Right ventricle myocardium inferior (tissue), 1 donor: ENCODE measurements at places on chromosomes 7 and 10. TPM values are rescaled to one million over a fixed set of nuclear protein-coding genes. Genes with fewer than 3 reads are reported as not detected.
A peak's percentile ranks its signal among the peaks of the same experiment; 100 is the strongest.

DNA sequence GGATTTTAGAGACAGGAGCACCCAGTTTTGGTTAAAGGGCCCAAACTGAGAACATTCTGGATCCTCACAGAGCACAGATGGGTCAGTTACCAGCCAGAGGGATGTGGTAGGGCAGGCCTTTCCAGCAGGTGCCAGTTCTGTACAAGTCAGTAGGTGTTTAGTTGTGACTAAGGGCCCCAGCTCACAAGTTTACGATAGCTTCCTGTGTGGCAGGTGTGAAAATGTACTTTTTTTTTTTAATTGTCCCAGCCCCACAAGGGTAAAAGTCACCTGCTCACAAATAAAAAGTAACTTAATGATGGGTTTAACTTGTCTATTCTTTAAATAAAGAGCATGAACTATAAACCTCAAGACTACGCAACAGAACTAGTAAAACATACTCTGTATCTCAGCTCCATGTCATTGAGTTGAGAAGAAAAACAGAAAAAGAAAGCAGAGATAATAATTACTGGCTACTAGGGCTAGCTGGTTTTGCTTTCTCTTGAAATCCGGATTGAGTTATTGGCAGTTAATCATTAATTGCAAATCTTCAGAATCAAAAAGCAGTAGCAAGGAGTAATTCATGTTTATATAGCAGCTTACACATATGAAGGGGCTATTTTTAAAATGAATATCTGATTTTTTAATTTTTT is 15.4 kb downstream of the NFE2L3 start:
- DNase-seq = no peak

Gene FRAT1
- total RNA-seq = 5.4 TPM

GRCh38 chr7:70353330-70353945 is 755.2 kb downstream of the AUTS2 start:
- DNase-seq = no peak

- no peak for DNase-seq
These were observed 680.2 kb downstream of the CCSER2 start for GRCh38 chr10:85008488-85009184.

Gene LRRC4
- total RNA-seq = 2.4 TPM

Gene SPDYE2B
- not detected for total RNA-seq

- peak; percentile 75 for DNase-seq
These were observed 12.3 kb downstream of the KLF14 start for GRCh38 chr7:130721486-130722277.

Gene SLC16A12
- 1.1 TPM for total RNA-seq

DNA sequence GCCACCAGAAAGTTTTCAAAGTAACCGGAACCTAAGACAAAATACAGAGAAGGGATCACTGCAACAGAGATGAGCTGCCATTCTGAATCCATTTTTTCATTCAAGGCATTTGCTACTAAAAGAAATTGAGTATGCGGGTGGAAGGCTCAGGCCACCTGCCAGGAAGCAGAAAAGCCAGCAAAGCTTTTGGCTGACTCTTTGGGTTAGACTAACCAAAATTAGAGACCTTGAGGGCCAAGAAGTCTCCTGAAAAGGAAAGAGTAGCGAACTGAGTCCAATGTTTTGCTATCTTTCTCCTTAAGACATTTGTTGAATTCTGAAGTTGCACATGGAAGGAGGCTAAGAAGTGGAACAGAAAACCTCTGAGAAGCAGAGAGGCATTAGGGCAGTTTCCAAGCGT is 79.0 kb downstream of the FAS start:
- no peak for DNase-seq

DNA sequence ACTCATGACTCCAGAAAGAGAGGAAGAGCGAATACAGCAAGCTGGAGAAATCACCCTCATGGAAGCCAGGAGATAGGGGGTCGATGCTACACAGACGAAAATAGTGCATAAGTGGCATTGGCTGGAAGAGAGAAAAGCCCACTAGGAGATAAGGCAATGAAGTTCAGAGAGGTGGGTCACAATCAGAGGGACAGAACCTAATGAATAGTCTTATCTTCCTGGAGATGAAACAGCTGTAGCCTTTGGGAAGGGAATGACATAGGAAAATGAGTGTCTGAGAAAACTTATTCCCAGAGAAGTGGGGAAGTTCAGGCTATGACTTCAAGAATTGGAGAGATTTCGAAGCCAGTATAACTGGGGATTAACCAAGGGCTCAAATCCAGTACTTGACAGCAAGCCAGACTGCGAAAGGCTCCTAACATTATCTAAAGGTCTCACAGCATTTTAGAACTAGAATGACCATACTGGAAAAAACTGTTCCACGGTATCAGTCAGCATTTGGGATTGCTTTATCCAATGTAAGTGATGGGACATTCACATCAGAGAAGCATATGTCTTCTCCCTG is 211.1 kb downstream of the ZNF365 start:
- no peak for DNase-seq

GRCh38 chr7:30285067-30285535 is 704 bp downstream of the ZNRF2 start:
- peak; percentile 77 for DNase-seq

Gene ERVW-1
- not detected for total RNA-seq

DNA sequence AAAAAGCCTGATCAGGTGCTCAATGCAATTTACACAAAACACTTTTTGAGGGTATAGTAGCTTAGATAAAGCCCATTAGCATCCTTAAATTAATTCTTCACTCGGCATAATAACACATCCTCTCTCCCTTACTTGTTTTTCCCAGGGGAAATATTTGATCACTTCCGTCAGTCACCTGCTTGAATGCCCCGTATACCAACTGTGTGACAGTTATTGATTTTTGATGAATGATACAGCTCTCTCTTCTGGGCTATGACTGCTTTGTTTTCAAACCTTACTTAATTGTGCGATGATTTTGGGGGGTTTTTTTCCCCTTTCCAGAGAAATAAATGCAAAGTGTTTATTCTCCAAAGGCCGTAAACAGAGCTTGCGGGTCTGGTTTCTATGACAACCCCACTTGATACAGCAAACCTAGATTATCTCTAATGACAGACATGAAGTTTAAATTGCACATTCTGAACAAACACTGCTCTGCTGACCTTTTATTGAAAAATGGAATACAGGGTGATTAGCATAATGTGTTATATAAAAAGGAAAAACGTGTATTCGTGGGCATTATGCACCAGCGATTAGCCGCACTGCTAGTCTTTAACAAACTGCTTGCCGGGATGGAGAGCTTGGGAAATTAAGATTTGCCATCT is 78.4 kb upstream of the NANOS1 start:
- DNase-seq = no peak

Gene FAM25C
- total RNA-seq = not detected

DNA sequence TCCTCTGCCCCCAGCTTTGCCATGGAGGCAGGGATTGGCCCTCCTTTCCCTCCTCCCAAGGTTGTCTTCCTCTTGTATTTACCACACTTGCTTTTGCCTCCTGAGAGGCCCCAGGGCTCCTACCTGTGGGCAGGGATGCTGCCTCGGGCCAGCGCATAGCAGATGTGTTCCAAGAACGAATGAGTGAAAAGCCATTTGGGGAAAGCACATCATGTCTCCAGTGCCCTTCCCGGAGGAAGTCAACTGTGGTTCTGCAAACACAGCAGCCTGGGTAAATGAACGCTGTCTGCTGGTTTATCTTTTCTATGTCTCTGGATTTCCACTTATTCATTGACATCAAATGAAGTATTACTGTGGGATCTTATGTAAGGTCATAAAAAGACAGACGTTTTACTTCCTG is 161.7 kb downstream of the FANK1 start:
- no peak for DNase-seq

GRCh38 chr7:80932536-80932935 is 13.7 kb upstream of the SEMA3C start:
- no peak for DNase-seq

DNA sequence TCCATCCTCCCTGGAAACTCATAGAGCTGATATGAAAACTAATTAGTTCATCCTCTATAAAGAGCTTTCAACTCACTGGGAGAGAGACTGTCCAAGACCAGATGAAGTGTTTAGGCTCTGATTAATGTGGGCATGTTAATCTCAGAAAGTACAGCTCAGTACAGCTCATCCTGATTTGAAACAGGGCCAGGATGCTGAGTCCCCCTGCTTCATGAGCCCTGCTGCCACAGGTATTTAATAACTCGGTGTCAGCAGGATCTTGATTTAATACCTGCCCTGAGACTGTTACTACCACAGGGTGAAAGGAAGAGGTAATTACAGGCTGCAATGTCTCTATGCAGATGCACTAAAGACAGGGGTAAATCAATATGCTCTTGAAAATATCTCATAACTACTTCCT is 10.8 kb downstream of the LMOD2 start:
- DNase-seq = no peak

GRCh38 chr10:128470321-128470965 is 344.2 kb upstream of the MKI67 start:
- DNase-seq = no peak

Gene INMT
- 48.1 TPM for total RNA-seq

DNA sequence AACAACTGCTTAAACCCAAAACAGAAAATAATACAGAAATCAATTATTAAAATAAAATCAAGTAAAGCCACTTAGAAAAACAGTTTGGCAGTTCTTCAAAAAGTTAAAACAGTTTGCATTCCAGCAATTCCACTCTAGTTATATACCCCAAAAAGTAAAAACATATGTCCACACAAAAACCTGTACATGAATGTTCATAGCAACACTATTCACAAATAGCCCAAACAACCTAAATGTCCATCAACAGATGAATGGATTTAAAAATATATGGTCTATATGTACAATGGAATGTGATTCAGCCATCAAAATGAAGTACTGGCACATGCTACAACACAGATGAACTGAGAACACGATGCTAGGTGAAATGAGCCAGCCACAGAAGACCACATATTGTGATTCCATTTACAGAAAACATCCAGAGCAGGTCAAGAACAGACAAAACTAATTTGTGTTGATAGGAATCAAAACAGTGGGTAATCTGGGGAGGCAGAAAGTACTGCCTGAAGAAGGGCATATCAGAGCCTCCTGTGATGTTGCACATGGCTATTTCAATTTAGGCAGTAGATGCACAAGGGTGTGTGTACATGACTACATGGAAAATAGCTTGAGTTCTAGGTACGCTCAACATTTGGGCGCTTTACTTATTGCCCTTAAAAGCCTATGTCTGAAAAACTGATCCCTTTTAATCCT is 66.3 kb downstream of the CYTH3 start:
- no peak for DNase-seq

Gene PON1
- not detected for total RNA-seq

- peak; percentile 84 for DNase-seq
These were observed 721 bp downstream of the CCNJ start for GRCh38 chr10:96043893-96044715.

Gene WEE2
- not detected for total RNA-seq

DNA sequence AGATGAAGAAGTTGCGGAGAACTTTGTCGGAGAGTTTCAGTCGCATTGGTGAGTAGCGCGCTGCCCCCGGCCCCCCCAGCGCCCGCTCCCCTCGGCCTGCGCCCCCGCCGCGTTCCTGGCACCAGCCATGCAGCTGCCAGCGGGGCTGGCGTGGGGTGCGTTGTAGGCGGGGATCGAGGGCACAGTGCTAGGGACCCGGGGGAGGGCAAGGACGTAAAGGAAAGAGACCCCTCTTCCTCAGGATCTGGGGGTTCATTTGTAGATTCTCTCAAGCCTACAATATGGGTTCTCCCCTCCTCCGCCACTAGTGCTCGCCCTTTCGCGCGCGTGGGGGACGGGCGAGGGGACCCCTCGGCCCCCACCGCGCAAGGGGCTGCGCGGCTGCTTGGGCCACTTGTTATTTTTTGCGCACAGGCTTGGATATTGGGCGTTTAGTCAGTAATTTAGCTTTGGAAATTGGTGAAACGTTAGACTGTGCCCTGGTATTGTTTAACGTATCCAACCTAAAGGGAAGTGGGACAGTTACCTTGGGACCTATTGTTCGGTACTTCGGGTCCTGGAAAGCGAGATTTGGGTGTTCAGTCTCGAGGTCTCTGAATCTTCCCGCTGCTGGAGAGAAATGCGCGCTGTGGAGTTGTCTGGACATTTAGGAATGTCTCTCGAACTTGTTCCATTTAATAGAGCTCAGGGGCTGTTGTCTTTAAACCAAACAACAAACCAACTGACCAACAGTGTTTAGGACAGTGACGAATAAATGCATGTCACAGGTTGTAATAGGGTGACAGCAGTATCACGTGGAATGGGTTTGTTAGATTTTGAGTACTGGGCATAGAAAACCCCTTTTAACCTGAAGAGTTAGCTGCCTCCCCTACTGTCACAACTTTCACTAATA is 796 bp downstream of the CDK14 start:
- no peak for DNase-seq

- no peak for DNase-seq
These were observed 31.0 kb downstream of the TNKS2 start for GRCh38 chr10:91829268-91829667.

- no peak for DNase-seq
These were observed 31.4 kb downstream of the OAT start for GRCh38 chr10:124387078-124387874.

Gene FBXL13
- total RNA-seq = 0.24 TPM

DNA sequence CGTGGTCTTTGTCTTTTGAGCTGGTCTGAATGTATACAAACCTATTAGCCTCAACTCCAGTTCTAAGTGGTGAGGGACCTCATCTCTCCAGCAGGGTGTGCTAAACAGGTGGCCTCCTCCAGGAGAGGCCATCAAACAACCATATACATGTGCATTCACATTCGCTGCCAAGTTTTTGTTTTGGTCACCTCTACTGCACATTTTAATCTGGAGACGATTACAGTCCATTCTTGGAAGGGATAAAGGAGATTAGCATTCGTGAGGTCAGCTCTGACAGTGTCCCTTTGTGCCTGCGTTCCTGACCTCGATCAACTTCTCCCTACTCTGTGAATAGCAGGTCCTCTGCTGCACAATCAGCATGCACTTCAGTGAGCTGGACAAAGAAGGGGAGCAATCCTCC is 60.8 kb downstream of the RHOBTB1 start:
- DNase-seq = no peak

Gene CC2D2B
- 0.22 TPM for total RNA-seq

DNA sequence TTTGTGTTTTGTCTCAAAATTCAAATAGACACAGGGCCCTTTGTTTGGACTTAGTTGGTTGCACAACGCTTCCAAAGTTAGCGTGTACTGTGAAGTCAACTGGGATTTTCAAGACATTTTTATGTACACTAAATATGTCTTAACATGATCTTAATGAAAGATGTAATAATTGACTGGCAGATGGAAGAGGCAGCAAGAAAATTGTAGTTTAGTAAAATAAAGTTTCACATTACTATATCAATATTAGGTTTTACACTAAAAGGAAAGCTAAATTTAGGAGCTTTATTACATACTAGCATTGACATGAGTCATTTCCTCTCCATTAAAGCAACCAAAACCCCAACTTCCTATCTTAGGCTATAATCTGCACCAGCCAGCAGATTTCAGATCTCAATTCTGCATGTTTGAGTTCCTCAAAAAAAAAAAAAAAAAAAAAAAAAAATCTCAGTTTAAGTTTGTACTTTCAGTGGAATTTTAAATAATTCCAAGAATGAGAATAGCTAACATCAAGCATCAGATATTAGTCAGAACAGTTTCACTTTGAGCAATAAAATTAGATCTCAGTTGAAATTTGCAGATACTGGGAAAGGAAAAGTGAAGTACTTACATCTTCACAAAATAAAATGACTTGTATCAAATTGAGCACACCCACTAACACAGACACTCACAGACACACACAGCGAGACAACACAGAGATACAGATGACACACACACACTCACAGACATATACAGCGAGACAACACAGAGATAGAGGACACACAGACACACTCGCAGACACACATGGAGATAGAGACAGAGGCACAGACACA is 346.6 kb upstream of the KLF6 start:
- DNase-seq = no peak
